ENCODE measurements at places on chromosomes 11 and 22. TPM values are rescaled to one million over a fixed set of nuclear protein-coding genes. Genes with fewer than 3 reads are reported as not detected.
A peak's percentile ranks its signal among the peaks of the same experiment; 100 is the strongest.

Gene OR10D3
- not detected for total RNA-seq

DNA sequence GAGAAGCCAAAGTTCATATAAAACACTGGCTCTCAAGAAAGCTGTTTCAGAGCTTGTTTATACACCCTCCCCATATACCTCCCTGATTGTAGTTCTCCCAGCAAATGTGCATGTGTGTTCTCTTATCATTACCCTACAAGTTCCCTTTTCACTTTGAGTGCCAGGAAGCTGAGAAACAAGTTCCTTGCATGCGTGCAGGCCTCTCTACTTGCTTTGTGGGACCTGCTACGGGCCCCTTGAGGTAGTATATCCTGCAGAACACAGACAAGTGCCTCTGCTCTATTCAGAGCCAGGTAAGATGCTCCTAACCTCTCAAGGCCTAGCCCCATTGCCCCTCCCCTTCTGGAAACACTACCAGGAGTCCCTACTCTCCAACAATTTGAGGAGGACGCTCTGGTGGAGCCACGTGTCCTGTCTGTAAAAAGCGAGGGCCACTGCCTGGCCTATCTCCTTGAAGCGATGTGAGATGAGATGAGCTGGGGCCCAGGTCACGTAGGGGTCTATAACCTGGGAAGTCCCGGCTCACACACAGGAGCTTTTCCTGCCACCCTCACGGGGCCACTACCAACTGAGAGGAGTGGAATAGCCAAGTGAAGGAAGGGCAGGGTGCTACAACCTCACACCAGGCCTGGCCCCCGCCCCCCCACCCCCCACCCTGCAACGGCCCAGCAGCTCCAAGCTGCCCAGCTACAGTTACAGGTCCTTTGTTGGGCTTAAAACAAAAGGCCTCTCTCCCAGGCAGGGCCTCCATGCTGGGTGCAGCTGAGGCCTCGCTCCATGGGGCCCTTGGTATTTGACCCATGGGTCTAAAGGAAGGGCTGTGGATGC, 2.6 kb upstream of the ATP5MGL start:
- no peak for DNase-seq

Gene HOATZ
- total RNA-seq = not detected

GRCh38 chr22:26690654-26691376, 33.4 kb downstream of the MIAT start:
- peak; percentile 25 for DNase-seq

Gene NRIP3
- total RNA-seq = 52.6 TPM

Gene MMP12
- not detected for total RNA-seq

DNA sequence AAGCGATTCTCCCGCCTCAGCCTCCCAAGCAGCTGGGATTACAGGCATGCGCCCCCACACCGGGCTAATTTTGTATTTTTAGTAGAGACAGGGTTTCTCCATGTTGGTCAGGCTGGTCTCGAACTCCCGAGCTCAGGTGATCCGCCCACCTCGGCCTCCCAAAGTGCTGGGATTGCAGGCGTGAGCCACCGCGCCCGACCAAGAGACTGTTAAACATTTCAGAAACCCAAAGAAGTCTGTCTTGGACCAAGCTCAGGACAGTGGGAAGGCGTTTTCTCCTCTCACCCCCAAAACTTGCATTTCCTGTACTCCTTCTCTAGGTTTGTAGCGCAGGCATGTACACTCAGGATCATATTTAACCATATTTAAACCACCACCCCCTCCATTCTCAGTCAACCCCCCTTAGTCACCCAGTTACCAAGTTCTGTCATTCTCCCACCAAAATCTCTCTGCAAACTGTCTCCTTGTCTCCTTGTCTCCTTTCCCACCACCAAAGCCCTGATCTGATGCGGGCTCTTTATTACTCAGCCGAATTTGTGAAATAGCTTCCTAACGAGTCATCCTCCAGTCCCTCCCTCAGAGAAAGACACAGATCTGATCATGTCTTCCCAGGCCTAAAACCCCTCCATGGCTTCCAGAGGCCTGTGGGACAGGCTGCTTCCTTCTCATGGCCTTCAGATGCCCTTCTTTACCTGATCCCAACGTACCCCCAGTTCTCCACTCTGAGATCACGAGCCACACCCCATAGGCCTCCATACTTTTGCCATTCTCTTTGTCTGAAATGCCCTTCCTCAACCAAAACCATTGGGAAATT, 29.0 kb upstream of the CREB3L1 start:
- DNase-seq = peak; percentile 98

- DNase-seq = no peak
Observed at GRCh38 chr11:88427719-88428118, 90.2 kb upstream of the CTSC start.

GRCh38 chr11:26950260-26950719, 43.6 kb upstream of the FIBIN start:
- peak; percentile 9 for DNase-seq

- no peak for DNase-seq
Observed at GRCh38 chr11:114269498-114269897, 26.7 kb upstream of the NNMT start.

Gene MPPED1
- not detected for total RNA-seq

Gene DMC1
- total RNA-seq = 0.03 TPM

GRCh38 chr22:23626286-23626975, 5.7 kb downstream of the DRICH1 start:
- no peak for DNase-seq

- no peak for DNase-seq
Observed at GRCh38 chr11:11733246-11733747, 108.5 kb upstream of the USP47 start.

Gene SLCO2B1
- not detected for total RNA-seq

Gene MPEG1
- not detected for total RNA-seq

GRCh38 chr22:24834845-24835570, 29.0 kb downstream of the SGSM1 start:
- peak; percentile 10 for DNase-seq

GRCh38 chr11:86676010-86676409, 3.6 kb upstream of the ME3 start:
- no peak for DNase-seq

Gene CCDC89
- not detected for total RNA-seq

DNA sequence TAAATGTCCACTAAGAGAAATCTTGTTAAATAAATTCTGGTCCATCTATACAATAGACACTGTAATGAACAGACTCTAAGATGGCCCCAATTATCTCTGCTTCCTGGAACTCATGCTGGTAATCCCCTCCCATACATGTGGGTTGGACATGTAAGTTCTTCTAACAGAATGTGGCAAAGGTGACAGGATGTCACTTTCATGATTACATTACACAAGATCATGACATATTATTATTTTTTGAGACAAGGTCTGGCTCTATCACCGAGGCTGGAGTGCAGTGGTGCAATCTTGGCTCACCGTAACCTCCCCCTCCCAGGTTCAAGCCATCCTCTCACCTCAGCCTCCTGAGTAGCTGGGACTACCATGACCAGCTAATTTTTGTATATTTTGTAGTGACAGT, 14.6 kb upstream of the NDUFC2 start:
- DNase-seq = no peak

DNA sequence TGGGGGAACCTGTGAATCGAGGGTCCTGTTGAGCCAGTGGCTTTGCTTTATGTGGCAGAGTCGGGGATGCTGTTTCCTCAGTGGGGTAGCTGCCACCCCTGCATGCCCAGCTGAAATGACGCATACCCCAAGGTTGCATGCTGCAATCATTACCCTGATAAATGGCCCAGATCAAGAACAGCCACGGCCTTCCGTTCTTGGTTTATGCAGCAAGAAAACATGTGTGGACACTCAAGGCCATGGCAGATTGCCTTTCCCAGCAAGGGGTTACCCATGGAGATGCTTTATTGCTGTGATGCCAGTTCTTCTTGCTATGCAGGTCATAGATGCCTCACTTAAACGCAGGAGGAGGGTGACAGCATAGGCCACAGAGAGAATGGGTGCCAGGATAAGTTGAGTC, 14.3 kb upstream of the SREBF2 start:
- DNase-seq = no peak

Gene OLFML1
- not detected for total RNA-seq

Gene TNNT3
- total RNA-seq = not detected

DNA sequence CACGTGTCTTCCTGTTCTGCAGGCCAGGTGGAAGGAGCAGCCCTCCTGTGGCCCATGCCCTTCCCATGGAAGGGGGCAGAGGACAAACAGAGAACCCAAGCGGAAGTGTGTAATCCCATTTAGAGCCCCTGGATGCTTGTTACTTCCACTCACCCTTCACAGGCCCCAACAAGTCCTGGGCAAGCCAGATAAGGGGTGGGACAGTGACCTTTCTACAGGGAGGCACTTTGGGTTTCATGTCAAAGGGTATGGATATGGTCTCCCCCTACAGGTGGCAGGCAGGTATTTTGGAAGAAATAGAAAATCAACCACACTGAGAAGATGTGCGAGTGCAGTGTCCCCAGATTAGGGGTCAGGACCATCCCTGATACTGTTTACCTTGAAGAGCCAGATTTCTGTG, 11.4 kb downstream of the MPEG1 start:
- no peak for DNase-seq

Gene OR6A2
- total RNA-seq = not detected

GRCh38 chr11:59801981-59802638, 8.5 kb downstream of the MRPL16 start:
- DNase-seq = peak; percentile 58

Gene MS4A14
- not detected for total RNA-seq

GRCh38 chr11:57368845-57369232, 12.1 kb downstream of the PRG3 start:
- no peak for DNase-seq

GRCh38 chr11:34866375-34866774, 49.8 kb downstream of the APIP start:
- no peak for DNase-seq

GRCh38 chr11:84890676-84891075, 736.5 kb downstream of the DLG2 start:
- DNase-seq = no peak

Gene TRIM49
- total RNA-seq = not detected

GRCh38 chr11:47003180-47003877, 66.8 kb downstream of the CSTPP1 start:
- DNase-seq = no peak

Gene IFITM5
- not detected for total RNA-seq

GRCh38 chr11:27076121-27076589, 35.5 kb downstream of the BBOX1 start:
- no peak for DNase-seq

DNA sequence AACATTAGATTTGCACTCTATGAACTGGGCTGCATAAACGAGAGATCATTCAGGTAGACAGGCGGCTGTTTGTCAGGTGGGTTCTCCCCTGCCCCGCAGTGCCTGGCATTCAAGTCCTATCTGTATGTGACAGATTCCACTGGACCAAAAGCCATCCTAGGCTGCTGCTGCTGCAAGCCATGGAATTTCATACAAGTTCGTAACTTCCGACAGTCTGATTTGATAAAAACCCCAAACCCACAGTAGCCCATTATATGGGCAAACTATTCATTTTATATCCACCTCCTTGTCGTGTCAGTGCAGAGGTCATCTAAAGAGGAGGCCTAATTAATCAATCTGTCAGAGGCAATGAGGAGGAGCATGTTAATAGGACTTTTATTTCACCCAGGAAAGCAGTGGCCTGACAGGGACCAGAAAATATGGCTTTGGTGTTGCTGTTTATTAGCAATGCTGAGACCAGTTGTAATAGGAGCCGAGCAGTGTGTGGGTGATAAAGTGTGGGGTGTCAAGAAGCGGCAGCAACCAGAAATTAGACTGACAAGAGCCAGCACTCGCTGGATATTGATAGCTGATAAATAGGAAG, 124.2 kb downstream of the ARL14EP start:
- DNase-seq = no peak

Gene HTR3B
- not detected for total RNA-seq

- no peak for DNase-seq
Observed at GRCh38 chr11:47324520-47324919, 28.0 kb downstream of the MYBPC3 start.

Gene GRM5
- 0.34 TPM for total RNA-seq

DNA sequence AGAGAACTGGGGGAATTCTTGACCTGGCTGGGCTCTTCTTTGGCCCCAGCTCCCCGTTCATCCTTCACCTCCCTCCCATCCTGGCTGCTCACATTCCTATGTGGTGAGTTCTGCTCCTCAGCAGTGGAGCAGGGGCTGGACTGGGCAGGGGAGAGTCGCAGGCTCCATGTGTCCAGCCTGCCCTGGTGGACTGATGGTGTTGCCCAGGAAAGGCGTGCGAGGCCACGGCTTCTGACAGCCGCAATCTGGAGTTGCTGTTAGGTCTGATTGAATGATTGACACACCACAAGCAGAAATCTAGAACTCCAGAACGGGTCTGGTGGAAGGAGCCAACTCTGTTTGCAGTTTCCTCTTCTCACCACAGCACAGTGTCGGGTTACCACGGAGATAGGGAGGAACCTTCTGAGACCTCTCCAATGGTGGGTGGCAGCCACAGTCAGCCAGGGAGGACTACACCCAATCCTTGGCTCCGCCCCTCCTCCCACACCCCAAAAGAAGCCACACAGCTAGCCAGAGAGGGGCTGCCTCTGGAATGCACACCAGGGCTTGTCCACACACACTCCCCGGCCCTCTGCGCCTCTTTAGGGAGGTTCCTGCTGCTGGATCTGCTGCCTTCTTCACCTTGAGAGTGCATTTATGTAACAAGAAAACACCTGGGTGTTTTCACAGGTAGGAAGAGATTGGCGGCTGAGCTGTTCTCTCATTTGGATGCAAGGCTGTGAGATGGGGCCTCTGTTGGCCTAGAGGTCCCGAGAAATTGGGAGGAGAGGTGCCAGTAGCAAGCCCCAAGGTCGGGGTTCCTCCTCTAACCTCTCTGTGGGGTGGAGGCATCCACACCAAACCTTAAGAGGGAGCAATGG, 56.4 kb upstream of the CD44 start:
- peak; percentile 98 for DNase-seq

GRCh38 chr11:97742717-97743116, 1278.0 kb upstream of the CNTN5 start:
- DNase-seq = no peak

- DNase-seq = no peak
Observed at GRCh38 chr11:60869451-60869825, 2.1 kb downstream of the ZP1 start.

DNA sequence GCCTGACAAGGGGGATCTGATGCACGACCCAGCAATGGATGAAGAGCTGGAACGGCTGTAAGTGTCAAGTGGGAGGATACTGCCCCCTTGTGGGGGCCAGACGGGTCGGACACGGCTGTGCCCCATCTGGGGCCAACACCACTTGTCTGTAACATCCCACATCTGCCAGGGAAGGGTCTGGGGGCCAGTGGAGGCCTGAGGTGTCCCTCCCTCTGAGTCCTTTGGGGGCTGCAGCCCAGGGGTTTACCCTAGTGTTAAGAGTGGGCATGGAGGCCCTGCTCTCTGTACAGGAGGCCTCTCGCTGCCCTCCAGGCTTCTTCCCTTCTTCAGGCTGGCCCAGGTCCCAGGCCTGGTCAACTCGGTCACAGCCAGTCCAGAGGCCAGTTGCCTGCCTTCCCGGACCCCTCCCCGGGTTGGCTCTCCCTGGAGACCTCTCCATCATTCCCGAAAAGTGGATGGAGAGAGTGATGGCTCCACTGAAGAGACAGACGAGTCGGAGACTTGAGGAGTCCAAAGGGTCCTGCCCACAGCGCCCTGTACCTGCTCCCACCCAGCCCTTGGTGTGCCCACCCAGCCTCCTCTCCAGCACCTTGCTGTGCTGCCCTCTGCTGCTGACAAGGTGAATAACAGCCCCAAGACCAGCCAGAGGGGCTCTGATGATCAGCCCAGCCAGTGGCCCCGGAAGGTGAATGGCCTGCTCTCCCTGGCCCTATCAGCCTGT, 15.4 kb downstream of the ARFGAP2 start:
- peak; percentile 68 for DNase-seq

Data from HT1080 (cell line).